ENCODE measurements at places on chromosomes 4 and X. TPM values are rescaled to one million over a fixed set of nuclear protein-coding genes. Genes with fewer than 3 reads are reported as not detected.

Gene RIPPLY1
- not detected for total RNA-seq

DNA sequence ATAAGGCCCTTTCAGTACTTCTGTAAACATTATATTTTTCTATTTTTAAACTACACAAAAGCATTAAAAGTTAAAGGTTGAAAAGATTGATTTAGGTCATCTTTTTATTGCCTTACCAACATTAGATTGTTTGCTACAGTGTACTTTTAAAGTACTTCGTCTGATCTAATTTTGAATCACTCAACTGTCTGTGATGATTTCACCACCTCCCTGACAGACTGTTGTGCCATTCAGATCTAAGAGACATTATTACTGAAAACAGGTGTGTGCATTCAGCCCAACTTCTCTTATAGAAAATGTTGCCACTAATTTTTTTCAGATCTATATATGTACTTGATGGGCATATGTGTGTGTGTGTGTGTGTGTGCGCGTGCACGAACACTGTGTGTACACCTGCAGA, 39.3 kb downstream of the GASK1B start:
- no peak overlapping the region for H3K27ac ChIP-seq
- DNase-seq: no peak
- no peaks in the 10 kb centered on the region for H3K4me1 ChIP-seq
- no peaks in the 10 kb centered on the region for H3K36me3 ChIP-seq

DNA sequence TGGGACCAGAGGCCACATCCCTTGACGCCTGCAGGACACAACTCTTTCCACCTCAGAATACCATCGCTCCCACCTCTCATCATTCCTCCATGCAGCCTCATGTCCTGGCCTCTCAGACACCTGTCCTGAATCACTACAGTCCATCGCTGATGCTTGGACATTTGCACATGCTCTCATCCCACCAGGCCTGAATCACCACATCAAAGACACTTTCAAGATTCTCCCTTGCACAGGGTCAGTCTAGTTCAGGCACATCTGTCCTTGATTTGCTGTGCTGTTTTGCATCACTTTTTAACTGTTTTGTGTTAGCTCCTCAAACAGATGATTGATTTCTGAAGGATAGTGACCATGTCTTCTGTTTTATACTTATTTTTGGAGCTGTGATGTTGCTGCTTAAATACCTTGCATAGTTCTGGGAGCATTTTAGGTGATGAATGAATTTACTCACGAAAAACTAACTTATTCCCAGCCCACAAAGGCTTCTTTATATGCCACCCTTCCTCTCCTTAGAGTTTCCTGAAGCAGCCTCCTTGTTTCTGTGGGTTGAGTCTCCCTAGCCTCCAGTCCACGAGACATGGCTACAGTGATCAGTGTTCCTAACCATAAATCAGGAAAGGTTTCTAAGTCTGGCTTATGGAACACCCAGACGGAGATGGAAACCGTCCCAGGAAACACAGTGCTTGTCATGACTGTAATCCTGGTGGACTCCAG, 2.6 kb downstream of the FAM114A1 start:
- H3K4me3 ChIP-seq: no peak overlapping the region
- H3K27me3 ChIP-seq: no peaks in the 10 kb centered on the region
- H3K27ac ChIP-seq: no peak overlapping the region
- no peaks in the 10 kb centered on the region for H3K36me3 ChIP-seq

DNA sequence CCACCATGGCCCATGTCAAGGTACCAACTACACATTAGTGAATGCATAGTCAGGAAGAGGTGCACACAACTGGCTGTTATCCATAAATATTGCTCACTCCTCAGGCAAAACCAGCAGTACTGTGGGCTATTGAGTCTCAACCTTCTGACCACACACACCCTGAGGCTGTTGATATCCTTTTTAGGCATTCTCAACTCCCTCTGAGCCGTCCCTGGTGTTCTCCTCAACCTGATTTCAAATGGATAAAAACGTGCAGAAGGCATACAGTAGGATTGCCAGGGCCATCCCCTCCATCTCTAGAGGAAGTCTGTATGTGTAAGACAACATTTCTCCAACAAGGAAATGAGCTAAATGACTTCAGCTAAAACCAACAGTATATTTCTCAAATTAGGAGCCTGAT, 98.7 kb upstream of the KLHL13 start:
- H3K27ac ChIP-seq: no peak overlapping the region
- no peaks in the 10 kb centered on the region for H3K4me1 ChIP-seq
- H3K27me3 ChIP-seq: no peaks in the 10 kb centered on the region

- no peak for DNase-seq
- no peak overlapping the region for H3K4me3 ChIP-seq
- no peaks in the 10 kb centered on the region for H3K27me3 ChIP-seq
Observed at GRCh38 chr4:8534129-8534528, 46.1 kb upstream of the GPR78 start.

DNA sequence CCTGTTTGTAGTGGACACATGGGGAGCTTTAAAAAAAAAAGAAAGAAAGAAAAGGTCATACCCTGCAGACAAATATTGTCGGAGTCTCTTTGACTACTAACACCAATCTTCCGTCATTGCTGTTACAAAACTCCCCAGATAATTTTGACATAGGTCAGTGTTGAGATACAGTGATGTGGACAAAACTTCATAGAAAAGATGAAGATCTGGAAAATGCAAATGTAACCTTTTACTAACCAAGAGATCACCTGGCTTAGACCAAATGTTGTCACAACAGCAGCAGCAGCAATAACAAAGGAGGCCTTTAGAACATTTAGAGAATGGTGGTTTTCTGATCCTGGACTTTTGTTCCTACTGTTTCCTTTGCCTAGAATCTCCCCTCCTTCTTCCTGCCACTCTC, 8.1 kb upstream of the COMMD8 start:
- H3K4me3 ChIP-seq: no peak overlapping the region
- DNase-seq: no peak
- no peak overlapping the region for H3K27ac ChIP-seq
- H3K4me1 ChIP-seq: no peaks in the 10 kb centered on the region
- no peaks in the 10 kb centered on the region for H3K27me3 ChIP-seq

DNA sequence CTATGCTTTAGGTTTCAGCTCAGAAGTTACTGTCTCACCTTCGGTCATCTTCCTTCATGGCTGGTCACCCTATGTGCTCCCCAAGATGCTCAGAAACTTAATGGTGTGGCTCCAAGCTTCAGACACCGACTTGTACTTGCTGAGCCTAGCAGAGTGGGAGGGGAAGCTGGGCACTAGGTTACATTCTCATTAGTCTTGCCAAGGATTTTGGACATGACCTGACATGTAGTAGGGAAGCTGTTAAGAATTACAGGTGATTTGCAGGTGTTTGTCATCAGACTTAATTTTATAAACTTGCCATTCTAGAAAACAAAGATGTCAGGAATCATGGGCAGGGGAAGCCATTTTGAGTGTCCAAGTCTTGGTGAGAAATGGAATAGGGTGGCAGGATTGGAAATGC, 72.4 kb downstream of the CCNG2 start:
- H3K27me3 ChIP-seq: no peaks in the 10 kb centered on the region
- H3K36me3 ChIP-seq: no peaks in the 10 kb centered on the region
- no peak overlapping the region for H3K27ac ChIP-seq

DNA sequence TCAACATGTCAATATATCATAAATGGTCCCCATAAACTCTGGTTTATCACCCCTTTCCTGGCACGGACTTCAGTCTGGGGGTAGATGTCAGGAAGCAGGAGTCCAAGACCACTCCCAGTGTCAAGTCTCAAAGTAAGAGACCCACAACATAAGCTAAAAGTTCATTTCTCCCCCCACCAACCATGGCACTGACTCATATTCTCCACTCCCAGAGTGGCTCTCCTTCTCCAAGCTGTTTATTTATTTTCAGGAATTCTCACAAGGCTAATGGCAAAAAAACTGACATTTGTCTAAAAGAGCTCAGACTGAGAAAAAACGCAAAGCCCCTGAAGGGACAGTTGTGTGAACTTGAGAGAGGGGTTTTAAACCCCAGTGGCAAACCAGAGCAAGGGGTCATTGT, 217.0 kb downstream of the RAB28 start:
- H3K27me3 ChIP-seq: no peaks in the 10 kb centered on the region
- no peaks in the 10 kb centered on the region for H3K4me1 ChIP-seq
- no peak overlapping the region for H3K27ac ChIP-seq
- no peak for DNase-seq
- H3K4me3 ChIP-seq: no peak overlapping the region

DNA sequence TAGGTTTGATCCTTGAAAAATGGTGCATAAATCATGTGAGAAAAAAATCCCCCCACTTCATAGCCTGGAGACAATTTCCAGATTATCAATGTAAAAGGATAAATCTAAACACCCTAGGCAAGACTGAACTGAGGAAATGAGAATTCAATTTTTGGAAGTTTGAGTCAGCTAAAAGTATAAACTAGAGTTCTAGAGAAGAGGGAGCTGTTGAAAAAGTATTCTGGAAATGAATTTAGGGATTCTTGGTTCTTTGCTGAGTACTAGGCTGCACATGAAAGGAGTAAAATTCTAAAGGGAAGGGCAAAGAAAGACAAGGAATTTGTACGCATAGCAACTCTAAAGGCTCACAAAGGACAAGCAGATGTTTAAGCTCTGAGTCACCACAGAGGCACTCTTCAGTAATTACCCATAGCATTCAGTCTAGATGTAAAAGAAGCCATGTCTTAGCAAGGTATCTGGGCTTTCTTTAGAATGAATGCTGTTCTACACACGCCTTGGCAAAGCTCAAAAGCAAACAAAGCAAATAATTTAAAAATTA, 896.5 kb downstream of the PDHA2 start:
- no peaks in the 10 kb centered on the region for H3K4me1 ChIP-seq
- no peak overlapping the region for H3K27ac ChIP-seq
- DNase-seq: no peak
- H3K36me3 ChIP-seq: no peaks in the 10 kb centered on the region
- H3K4me3 ChIP-seq: no peak overlapping the region

- H3K4me3 ChIP-seq: no peak overlapping the region
- DNase-seq: no peak
- H3K4me1 ChIP-seq: no peaks in the 10 kb centered on the region
- no peaks in the 10 kb centered on the region for H3K36me3 ChIP-seq
- no peak overlapping the region for H3K27ac ChIP-seq
- no peaks in the 10 kb centered on the region for H3K27me3 ChIP-seq
Observed at GRCh38 chrX:108271397-108271787, 166.8 kb downstream of the COL4A6 start.

DNA sequence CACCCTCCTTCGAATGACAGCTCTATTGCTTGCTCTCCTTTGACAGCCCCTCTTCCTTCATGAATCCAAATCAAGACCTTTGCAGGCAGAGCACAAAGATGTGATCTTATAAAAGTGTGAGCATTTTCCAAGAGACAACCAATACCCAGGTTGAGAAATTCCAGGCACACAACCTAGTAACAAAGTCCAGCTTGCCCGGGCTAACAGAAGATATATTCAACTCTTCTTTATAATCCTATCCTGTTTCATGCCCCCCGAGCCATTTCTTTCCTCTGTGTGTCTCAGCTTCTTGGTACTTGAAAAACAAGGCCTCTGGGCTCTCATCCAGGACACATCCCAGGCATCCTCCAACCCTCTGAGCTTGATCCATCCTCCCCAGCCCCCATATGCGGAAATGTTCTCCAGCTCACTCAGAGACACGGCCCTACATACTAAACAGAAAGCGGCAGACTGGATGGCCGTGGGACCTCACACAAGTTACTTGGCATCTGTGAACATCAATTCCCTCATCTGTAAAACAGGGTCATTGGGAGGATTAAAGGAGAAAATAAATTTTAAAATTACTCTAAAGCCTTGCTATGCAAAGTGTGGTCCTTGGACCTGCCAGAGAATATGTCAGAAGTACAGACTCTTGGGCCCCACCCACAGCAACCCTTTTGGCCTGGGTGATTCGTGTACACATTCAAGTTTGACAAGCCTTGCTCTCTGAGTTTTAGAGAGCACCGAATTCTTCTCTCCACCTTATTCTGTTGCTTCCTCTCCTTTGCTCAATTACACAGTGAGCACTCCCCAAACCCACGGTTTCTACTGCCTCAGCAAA, 627.0 kb downstream of the BCOR start:
- no peak overlapping the region for H3K27ac ChIP-seq
- H3K4me3 ChIP-seq: no peak overlapping the region
- H3K36me3 ChIP-seq: no peaks in the 10 kb centered on the region
- no peak for DNase-seq

DNA sequence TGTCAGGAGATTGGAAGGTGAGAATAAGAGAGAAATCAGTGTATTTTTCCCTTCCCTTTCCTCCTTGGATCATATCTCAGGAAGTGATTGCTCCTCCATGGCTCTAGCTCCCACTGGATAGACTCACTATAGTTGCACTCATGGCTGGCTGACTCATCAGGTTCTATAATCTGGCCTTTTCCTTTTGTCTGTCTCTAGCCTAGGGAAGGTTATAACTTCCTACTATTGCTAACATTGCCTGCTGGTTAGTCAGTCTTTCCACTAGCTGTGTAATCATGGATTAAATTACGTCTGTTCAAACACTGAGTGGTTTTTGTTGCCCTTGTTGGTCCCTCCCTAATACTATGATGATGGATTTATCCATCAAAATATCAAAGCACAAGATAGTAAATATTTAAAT, 195.5 kb upstream of the VEGFC start:
- H3K36me3 ChIP-seq: no peaks in the 10 kb centered on the region
- no peak for DNase-seq
- H3K27me3 ChIP-seq: no peaks in the 10 kb centered on the region
- no peak overlapping the region for H3K27ac ChIP-seq

DNA sequence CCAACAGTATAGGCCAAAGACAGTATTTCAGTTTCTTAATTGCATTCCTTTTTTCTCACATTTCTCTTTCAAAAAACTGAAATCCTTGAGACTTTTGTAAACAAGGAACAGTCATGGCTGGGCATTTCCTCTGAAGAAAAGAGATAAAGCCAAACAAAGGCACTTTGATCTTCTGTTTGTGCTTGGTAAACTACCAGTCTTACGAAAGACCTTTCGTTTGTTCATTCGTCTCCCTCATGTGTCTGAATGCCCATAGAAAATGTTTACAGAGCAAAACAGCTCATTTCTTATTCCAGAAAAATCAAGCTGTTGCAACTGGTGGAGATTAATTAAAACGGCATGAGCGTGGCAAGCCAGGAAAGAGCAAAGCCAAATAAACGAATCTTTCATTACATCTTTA, 178.0 kb downstream of the GASK1B start:
- H3K27ac ChIP-seq: no peak overlapping the region
- no peaks in the 10 kb centered on the region for H3K36me3 ChIP-seq
- no peaks in the 10 kb centered on the region for H3K4me1 ChIP-seq
- no peak for DNase-seq

DNA sequence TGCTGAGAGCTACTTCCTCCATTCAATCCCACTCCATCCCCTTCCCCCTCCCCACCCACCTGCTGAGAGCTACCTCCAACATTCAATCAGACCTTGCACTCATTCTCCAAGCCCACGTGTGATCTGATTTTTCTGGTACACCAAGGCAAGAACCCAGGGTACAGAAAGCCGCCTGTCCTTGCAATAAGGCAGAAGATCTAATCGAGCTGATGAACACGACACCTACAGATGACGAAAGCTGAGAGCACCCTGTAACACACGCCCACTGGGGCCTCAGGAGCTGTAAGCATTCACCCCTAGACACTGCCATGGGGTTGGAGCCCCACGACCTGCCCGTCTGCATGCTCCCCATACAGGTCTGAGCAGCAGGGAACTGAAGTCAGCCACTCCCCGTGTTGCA, 58.3 kb downstream of the TRIML1 start:
- H3K27ac ChIP-seq: no peak overlapping the region
- H3K4me1 ChIP-seq: no peaks in the 10 kb centered on the region
- no peak for DNase-seq

- H3K27ac ChIP-seq: no peak overlapping the region
- no peaks in the 10 kb centered on the region for H3K27me3 ChIP-seq
- no peaks in the 10 kb centered on the region for H3K36me3 ChIP-seq
Observed at GRCh38 chrX:97672608-97673007, 788.9 kb downstream of the RPA4 start.

All from CD4-positive, alpha-beta memory T cell (primary cell).